ENCODE measurements at places on chromosomes 2 and 18.

GRCh38 chr2:158667586-158667985, 127.5 kb upstream of the DAPL1 start:
- DNase-seq = no peak

DNA sequence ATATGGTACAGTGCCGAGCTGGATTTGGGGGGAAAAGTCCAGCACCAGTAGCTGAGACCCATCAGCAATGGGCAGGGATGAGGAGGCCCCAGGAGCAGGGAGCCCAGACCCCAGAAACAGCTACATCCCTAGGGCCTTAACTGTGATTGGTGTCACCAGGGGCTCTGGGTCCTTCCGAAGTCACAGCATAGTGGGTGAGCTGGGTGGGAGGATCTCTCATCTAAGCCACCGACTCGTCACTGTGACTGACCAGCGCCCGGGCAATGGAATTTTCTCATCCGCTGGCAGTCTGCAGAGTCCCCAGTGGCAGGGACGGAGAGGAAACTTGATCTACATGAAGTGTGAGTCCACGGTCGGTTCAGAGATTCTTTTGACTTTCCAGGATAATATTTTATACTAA, 186.5 kb downstream of the SH3BP4 start:
- DNase-seq = no peak

DNA sequence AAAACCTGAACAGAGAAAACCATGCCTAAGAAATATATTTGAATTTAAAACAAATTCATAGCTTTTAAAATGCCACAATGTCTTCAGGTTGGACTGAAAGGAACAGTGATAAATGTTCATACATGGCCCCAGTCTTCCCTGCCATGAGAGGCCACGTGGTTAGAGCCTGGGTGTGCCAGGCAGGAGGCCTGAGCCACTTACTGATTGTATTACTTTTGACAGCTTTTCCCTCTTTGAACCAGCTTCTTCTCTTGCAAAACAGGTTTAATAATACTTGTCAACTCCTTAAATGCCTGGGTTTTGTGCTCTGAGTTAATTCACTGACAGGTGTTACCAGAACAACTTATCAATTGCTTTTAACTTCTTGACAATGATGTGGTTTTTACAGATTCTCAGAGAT, 27.0 kb downstream of the RBKS start:
- no peak for DNase-seq

DNA sequence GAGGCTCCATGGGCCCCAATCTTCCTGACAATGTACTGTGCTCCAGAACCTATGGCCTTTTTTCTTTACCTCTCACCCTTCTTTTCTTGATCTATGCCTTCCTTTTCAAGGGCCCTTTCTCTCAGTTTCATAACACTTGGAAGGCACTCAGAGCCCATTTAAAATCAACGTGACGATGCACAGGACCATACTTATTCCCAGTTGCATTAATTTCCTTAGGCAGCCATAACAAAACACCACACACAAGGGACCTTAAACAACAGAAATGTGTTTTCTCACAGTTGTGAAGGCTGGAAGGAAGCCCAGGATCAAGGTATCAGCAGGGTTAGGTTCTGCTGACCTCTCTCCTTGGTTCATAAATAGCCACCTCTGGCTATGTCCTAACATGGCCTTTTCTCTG, 414.0 kb upstream of the TNP1 start:
- no peak for DNase-seq

GRCh38 chr2:240723851-240724250, 32.2 kb downstream of the AQP12A start:
- DNase-seq = no peak

- no peak for DNase-seq
Measured at GRCh38 chr2:178309541-178309940, 115.2 kb downstream of the OSBPL6 start.

DNA sequence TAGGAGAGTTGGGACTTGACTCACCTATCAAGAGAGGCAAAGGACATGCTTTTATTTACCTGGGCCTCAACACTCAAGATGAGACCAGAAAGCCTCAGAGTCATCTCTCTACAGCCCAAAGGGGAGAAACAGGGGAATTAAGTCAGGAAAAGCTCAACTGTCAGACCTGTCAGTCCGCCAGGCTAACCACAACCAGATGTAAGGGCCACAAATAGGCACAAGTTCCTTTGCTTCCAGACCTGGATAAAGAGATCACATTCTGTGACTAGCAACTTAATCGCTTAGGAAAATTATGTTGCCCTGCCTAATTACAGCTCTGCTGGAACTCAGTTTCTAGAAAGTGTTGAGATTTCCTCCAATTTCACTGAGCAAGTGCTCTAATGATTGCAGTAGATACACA, 67.9 kb downstream of the ANKRD44 start:
- DNase-seq = no peak

DNA sequence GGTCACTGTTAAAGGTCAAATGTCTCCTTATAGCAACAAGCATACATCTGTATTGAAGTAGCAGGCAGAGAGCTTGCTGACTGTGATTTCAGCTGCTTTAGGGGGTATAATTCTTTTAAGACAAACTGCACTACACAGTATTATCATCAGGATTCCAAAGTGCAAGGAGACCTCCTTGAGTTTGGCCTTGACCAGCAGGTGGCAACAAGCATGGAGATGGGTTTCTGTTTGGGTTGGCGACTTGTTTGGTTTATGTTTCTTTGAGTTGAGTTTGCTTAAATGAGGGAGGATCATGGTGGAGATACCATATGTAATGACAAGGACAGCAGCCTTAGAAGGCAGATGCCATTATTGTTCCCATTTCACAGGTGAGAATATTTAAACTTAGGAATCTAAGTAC, 681.0 kb upstream of the ID2 start:
- DNase-seq = no peak

GRCh38 chr2:8642366-8643068, 39.3 kb upstream of the ID2 start:
- no peak for DNase-seq

DNA sequence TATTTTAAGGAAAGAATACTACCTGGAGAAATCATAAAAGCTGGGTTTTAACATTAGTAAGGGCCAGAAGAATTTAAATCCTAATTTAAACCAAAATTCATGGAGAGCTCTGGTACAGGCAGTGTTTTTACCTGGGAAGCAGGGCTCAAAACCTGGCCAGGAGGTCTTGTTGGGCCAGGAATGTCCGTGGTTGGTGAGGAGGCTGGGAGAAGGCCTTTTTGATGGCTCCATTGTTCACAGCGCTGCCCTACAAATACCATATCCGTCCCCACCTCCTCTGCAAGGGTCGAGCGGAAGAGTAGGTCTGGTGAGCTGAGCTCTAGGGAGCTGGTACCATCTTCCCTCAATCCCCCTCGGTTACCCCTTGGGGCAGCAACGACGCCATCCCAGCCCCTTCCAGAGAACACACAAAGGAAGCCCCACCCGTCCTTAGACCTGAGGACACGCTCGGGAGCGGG, 10.9 kb upstream of the HOXD1 start:
- no peak for DNase-seq

- no peak for DNase-seq
Measured at GRCh38 chr2:108820482-108820881, 33.9 kb downstream of the CCDC138 start.

GRCh38 chr18:57603871-57604270, 17.4 kb upstream of the FECH start:
- DNase-seq = no peak

DNA sequence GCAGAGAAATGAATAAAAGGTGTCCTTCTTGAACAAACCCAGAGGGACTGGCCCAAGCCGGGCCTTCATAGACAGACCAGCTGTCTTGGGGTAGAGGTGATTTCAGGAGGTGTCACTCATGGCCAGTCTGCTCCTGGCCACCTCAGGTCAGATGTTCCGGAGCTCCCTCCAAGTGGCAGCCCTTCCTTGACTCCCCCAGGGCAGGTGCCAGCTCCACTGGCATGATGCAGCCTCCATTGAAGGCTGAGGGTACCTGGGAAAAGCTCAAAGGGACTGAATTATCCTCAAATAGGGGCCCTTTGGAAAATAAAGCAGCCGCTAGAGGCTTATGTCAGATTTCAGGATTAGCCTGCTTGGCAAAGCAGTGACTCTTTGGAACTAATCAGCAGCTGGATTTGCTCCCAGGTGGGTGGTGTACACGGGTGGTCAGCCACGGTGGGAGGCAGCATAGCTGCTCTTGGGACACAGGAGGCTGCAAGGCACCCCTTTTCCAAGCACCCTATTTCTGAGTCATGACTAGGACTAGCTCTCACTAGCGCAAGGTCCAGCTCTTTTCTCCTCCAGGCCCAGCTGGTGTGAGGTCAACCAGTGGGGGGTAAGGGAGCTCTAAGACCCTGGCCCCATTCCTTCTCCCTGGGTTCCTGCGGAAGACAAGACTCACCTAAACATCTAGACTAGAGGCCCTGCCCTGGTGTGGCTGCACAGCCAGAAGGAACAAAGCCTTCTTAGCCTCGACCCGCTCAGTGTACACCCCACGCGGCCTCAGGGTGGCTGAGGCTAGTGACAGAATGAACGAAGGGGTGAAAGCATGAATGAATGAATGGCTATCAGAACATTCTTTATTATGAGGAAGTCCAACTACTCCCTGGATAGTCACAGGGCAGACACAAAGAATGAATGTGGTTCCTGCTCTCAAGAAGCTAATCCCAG, 29.3 kb downstream of the HS1BP3 start:
- no peak for DNase-seq

DNA sequence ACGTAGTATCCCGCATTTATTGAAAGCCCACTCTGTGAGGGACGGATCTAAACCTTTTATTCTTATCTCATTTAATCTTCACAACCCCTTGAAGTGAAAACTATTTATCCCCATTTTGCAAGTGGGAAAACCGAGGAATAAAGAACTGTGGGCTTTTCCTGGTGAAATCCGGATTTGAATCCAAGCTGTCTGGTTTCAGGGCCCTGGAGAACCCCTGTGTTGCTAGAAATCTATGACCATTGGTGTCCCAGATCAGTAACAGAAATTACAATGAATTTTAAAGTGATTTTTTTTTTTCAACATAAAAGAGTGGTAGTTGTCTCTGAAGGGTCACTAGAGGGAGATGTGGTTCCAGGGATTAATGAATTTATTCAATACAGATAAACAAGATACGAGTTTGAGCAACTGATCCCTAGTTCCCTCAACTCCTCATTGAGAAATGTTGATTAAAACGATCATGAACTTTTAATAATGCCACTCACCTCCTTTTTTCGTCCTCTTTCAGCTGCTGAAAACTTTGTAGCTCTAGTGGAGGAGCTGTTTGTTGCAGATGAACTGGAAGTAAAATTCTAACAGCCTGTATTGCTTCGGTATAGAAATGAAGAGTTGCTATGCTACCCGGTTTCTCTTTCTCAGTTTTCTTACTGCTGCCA, 940 bp downstream of the XRCC5 start:
- DNase-seq = no peak

GRCh38 chr2:204407204-204408014, 137.9 kb upstream of the PARD3B start:
- DNase-seq = no peak

DNA sequence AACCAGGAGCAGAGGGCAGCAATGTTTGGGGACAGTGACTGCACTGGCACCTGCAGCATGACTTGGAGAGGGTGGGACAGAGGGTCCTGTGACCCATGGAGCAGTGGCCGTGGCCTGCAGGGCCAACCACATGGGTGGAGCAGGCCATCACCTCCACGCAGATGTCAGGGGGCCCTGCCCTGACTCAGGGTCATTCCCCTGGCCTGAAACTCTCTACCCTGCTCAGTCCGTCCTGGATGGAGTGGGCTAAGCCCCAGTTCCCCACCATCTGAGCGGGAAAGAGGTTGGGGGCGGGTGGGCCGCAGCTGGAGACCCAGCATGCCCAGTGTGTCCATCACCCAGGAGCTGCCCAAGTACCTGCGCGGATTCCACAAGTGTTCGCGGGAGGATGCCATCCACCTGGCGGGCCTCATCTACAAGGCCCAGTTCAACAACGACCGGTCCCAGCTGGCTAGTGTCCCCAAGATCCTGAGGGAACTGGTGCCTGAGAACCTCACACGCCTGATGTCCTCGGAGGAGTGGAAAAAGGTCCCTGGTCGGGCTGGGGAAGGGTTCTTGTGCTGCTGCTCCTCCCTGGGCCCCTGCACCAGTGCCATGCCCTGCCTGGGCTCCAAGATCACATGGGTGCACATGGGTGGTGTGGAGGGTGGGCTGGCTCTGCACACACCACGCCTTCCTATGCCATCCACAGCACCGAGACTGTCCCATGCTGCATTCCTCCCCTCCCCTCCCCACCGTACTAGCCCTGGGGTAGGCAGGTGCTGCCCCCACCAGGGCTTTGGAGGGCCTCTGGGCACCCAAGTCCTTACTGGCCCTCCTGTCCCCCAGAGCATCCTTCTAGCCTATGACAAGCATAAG, 10.3 kb upstream of the GPR17 start:
- no peak for DNase-seq

GRCh38 chr2:187078297-187078696, 229.3 kb upstream of the ZSWIM2 start:
- no peak for DNase-seq

DNA sequence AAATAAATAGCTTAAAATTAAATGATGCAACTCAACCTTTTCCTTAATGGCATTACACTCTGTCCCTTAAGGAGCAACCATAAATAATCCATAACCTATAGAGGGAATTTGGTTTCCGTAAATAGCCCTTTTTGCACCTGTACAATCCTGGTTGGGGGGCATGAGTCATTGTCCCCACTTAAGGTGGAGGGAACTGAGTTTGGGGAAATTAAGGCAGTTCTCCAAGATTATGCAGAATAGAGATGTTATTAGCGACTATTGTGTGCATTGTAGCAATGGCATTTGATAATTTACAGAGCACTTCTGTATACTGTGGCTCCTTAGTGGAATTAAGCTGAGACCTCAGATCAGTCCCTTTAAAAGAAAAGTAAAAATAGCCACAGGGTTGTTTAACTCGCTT, 6.6 kb downstream of the MYCN start:
- no peak for DNase-seq

DNA sequence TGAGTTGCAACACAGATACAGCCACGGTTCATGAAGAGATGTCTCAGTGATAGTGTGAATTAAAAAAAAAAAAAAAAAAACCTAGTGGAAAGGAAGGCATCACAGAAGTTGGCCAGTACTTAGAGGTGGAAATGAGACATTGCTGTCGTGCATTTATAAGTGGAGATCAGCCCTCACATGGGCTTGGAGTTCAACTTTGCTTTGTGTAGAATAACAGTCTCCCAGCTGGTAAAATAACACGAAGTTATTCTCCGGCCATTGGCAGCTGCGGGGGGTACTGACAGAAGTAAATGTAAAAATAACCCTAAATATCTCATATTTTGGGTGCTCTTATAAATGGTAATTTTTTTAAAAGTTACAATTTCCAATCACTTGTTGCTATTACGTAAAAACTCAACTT, 98.8 kb upstream of the TMEM18 start:
- no peak for DNase-seq

GRCh38 chr18:24868760-24869237, 408.4 kb downstream of the HRH4 start:
- no peak for DNase-seq

DNA sequence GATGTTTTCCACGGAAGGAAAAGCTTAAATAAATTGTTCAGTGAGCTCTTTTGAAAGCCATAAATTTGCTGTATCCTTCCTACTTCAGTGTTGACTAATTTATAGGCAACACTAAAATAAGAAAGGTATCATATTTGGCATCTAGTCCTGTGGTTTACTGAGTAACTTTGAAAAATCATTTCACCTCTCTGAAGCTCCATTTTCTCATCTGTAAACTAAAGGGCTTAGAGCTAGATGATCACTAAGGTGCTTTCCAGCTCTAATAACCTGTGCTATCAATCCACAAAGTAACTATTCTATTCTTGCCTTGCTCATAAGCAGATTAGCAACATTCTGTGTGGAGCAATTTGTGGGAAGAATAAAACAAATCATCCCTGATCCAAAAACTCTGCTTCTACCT, 3.6 kb upstream of the MYOM1 start:
- no peak for DNase-seq
